ENCODE measurements at places on chromosomes 13 and 19.

DNA sequence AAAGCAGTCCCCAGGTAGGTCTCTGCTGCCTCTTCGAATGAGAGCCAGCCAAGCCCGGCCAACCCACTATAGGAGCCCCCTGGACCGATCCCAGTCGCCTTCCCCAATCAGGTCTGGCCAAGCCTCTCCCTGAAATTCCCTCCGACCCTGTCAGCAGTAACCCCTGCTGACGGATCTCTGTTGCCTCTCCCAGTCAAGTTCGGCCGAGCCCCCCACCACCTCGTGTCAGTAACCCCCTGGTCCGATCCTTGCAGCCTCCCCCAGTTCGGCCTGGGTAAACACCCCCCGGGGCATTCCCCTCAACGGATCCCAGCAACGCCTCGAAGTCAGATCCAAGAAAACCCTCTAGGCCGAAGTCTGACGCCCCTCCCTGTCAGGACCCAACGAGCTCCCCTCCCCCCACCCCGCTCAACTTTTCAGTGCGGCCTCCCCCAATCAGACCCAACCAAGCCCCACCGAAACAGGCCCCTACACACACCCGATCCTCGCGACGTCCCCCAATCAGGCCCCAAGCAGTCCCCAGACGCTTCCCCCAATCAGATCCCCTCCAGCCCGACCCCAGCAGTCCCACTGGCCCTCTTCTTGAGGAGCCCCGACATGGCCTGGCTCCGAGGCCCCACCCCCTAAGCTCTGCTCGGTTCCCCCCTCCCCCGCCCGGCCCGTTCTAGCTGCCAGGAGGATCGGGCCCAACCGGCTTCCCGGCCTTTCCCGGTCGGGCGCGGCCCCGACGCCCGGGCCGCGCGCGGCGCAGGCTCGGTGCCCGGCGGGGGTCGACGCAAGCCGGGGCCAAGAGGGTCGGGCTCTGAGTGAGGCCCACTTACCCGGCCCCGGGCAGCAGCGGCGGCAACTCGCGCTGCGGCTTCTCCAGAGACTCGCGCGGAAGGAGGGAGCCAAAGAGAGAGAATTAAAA is 1.8 kb downstream of the TNPO2 start:
- no peak for DNase-seq

DNA sequence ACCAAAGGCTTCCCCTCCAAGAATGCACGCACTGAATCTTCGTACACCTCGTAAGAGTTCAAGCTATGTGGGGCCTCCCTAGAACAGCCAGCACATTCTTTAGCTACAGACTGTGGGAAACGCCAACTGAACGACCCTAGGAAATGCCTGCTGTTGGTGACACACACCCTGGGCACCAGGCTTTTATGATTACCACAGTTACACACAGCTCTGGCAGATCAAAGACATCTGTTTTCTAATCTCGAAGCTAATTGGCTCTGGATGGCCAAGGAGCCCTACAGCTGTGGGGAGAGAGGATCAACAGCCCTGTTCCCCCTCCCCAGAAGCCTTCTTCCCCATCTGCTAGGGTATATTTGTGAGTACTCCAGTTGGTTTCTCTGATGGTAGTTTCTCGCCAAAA is 123.0 kb downstream of the COL4A1 start:
- DNase-seq: no peak

DNA sequence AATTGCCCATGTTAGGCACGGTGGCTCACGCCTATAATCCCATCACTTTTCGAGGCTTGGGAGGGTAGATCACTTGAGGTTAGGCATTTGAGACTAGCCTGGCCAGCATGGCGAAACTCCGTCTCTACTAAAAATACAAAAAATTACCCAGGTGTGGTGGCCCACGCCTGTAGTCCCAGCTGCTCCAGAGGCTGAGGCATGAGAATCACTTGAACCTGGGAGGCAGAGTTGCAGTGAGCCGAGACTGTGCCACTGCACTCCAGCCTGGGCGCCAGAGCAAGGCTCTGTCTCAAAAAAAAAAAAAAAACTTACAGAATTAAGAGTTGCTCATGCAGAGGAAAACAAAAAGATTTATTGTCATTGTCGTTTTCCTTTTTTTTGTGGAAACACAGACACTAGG is 3.4 kb upstream of the PSMC4 start:
- no peak for DNase-seq

DNA sequence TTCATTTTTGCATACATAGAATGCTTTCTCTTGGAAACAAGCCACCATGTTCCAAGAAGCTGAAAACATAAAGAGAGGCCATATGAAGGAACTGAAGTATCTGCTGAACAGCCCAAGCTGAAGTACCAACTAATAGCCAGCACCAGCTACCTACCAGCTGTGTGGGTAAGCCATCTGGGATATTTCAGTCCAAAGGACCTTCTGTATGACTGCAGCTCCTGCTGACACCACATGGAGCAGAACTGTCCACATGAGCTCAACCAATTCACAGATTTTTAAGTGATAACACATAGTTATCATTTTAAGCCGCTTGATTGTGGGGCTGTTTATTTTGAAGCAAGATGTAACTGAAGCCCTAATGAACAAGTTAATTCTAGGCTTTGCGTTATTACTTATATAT is 621.1 kb upstream of the KLHL1 start:
- no peak for DNase-seq

GRCh38 chr13:83162493-83162892 is 719.8 kb downstream of the SLITRK1 start:
- no peak for DNase-seq

DNA sequence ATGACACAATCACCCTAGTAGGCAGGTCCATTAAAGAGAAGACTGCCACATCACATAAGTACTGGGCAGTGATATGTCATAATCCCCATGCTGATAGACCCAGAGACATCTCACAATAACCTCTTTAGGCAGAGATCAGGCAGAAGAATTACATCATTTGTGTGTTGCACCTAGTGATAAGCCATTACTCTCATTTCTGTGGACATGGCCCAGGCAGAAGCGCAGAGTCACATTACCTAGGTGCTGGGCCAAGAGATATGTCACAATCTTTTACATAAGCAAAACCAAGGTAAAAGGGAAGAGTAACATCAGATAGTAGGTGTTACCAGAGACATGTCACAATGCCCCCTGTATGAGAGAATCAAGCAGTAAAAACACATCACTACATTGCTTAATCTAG is 71.9 kb downstream of the ZNF726 start:
- no peak for DNase-seq
